Left ventricle myocardium superior (tissue), 1 donor: ENCODE measurements at places on chromosomes 2 and 18. TPM values are rescaled to one million over a fixed set of nuclear protein-coding genes. Genes with fewer than 3 reads are reported as not detected.

SIX3 gene
- not detected for total RNA-seq

ITGB1BP1 gene
- total RNA-seq = 102 TPM

NDC80 gene
- total RNA-seq = 0.50 TPM

OSR1 gene
- total RNA-seq = 8.0 TPM

RNF152 gene
- 10.8 TPM for total RNA-seq

SAG gene
- not detected for total RNA-seq

ATG4B gene
- total RNA-seq = 42.3 TPM

GALNT14 gene
- 0.45 TPM for total RNA-seq

DPYSL5 gene
- total RNA-seq = not detected

BUB1 gene
- 0.82 TPM for total RNA-seq

ZNF892 gene
- total RNA-seq = 3.0 TPM

IL18R1 gene
- total RNA-seq = 1.3 TPM

EGR4 gene
- not detected for total RNA-seq

COLEC12 gene
- total RNA-seq = 8.3 TPM

FHOD3 gene
- total RNA-seq = 347 TPM

TMEM178A gene
- 3.2 TPM for total RNA-seq
